Activated T-helper 1 cell treated with anti-CD3 and anti-CD28 coated beads, Interleukin-2, amount 50 U/mL, for 16 hours (primary cell): ENCODE measurements at places on chromosomes 3 and 15.

GRCh38 chr3:179688850-179689249 lies 36.0 kb downstream of the USP13 start:
- no peak for DNase-seq

DNA sequence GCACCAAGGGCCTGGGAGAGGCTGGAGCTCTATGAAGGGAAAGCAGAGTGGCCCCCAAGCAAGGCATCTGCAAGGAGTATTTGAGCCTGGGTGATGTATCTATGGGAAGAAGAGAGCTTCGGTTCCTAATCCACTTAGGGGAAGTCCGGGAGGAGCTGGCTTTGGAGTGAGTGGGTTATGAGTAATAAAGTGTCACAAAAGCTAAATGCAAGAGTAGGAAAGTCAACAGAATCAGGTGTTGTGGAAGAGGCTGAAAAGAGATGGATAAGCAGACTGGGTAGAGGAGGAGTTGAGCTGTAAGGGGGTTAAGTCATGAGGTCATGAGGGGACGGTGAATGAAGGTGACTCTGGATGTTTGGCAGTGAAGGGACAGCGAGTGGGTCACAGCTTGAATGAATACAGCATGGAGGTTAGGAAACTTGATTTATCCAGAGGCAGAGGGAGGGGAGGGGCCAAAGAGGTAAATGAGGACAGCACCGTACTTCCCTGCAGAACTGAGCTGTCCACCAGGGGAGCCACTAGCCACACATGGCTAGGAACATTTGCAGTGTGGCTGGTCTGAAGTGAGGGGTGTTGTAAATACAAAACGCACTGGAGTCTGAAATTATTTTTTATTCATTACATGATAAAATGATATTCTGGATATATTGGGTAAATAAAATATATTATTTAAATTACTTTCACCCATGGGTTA lies 83.3 kb downstream of the ADCY5 start:
- DNase-seq = no peak

DNA sequence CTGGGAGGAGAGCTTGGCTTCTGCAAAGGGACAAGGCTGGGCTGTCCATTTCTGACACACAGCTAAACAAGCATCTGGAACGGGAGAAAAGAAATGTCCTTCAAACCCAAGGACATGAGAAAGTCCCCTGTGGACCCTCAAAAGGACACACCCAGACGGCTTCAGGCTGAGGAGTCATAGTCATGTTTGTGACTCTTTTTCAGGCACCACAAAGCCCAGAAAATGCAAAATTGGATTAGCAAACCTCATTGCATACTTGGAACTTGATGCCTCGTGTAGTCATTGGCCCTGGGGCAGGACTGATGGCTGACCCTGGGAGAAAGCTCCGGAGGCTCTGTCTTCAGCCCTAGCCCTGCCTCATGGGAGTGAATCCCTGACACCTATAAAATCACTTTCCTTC lies 21.5 kb downstream of the FAM174B start:
- no peak for DNase-seq

- DNase-seq = no peak
Observed at GRCh38 chr3:154229217-154229590, 95.1 kb downstream of the DHX36 start.

DNA sequence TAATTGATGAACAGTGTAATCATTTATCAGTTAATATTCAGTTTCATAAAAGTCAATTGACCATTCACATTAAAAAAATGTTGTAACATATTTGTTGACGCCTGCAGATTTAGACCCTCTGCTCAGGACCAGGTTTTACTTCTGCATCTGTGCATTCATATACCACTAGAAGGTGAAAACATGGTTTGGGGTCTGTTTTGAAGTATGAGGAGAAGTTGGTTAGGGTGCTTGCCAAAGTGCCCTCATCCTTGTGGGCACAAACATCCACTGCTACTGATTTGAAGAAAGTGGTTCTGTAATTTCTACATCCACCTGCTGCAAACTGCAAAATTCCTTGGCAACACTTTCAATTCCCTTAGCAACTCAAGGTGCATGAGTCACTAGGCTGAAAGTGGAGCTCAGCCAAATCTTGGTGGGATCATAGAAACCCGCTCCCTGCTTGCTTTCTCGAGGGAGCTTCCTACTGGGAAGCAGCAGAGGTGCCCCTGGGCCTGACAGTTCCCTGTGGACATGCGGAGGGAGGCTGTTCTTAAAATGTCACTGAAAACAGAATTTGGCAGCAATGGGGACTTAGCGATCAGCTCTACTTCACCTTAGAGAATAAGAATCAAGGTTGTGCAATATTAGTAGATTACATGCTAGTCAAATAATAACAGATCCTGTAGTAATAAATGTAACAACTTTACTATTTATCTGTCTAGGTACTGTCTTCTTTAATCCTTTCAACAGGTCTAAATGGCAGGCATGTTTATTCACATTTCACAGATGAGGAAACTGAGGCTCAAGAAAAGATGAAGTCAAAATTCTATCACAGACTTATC lies 301.0 kb upstream of the TBL1XR1 start:
- DNase-seq = no peak

DNA sequence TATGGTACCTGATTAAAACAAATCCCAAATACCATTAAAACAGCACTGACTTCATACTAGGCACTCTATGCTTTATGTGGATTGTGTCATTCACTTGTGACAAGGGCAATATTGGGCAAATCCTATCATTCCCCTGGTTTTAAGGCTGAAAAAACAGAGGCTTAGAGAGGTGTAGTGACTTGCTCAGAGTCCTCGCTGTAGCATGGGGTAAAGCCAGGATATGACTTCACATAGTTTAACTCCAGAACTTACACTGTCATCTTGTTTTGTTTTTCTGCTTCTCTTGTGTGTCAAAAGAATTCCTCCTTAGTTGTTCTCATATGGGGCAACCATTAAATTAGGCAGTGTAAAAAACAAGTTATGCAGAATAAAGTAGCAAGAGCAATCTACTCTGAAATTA lies 40.3 kb upstream of the ICE2 start:
- DNase-seq = no peak

DNA sequence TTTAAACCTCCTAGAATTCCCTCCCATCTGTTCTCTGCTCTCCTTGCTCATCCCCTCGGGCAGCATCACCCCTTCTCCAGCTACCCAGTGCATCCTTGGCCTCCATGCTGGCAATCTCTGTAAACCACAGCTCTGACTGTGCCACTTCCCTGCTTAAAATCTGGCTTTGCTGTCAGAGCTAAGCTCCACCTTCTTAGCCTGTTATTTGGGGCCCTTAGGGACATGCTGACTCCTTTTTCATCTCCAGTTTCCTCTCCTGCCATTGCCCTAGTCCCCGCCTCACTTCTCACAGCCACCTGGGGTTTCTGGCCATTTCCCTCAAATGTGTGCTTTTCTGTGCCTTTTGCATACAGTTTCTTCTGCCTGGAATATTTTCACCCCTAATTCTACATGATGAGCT lies 5.7 kb downstream of the SLC6A20 start:
- DNase-seq = no peak

GRCh38 chr15:78455749-78456148 lies 17.7 kb downstream of the IREB2 start:
- no peak for DNase-seq

GRCh38 chr3:69051756-69052471 lies at the start of gene TMF1:
Gene TMF1, minus strand, starts transcription at chr3:69052333. Its CDS starts 247 bp downstream, at chr3:69052086.
- DNase-seq = peak; percentile 93

DNA sequence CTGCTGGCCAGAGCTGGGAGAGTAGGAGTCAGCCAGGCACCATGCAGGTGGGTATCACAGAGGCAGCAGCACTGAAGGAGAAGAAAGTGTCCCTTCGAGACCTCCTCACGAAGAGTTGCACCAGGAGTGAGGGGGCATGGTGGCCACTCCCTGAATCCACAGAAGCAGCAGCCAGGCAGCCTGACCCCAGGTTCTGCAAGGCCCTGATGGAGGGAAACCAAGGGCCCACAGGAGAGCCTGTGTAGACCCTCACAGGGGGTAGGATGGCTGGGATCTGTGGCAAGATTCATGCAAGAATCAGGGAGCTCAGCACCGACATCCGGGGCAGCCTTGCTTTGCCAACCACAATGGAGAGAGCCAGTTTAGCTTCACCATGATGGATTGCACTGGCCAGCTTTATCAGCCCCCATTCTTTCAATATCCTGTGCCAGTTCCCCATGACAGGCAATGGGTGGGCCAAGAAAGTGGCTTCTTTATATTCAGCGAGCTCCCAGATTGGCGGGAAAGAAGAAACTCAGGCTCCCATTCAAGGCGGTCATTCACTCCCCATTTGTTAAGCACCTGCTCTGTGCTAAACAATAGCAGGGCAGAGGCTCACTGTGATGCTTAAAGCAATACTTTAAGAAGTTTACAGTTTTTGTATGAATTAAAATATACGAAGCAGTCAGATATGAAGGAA lies 33.5 kb upstream of the TBC1D21 start:
- no peak for DNase-seq

- no peak for DNase-seq
Observed at GRCh38 chr15:40430271-40430805, 10.4 kb upstream of the BAHD1 start.

DNA sequence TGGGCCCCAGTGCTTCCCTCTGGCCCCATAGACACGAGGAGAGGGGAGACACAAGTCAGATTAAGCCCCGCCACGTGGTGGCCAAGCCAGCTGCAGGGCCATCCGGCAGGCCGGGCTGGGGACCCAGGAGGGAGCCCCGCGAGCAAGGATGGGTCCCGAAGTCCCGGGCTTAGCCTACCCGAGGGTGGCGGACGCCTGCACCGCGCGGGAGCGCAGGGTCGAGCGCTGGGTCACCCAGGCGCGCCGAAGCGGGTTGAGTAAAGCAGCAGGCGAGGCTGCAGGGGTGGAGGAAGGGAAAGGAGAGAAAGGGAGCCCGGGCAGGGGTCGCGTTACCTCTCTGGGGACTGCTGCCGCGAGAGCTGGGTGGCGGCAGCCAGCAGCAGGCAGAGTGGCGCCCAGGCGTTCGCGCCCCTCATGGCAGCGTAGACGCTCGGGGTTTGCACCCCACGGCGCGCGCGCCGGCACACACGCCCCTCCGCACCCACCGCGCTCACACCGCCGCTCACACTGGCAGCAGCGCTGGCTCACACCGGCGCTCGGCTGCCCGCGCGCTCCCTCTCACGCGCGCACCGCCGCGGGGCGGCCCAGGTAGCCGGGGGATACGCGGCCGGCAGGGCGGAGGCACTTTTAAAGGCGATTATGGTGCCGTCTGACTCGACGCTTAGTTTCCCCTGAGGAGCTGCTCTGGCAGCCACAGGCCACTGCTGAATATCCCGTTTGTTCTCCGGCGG lies at the start of gene PCOLCE2:
Gene PCOLCE2, minus strand, starts transcription at position 603 of the 731 bp plus-strand sequence. Its CDS starts 187 bp downstream, at position 416.
- no peak for DNase-seq

GRCh38 chr15:41732483-41732882 lies 41.8 kb upstream of the MAPKBP1 start:
- no peak for DNase-seq

DNA sequence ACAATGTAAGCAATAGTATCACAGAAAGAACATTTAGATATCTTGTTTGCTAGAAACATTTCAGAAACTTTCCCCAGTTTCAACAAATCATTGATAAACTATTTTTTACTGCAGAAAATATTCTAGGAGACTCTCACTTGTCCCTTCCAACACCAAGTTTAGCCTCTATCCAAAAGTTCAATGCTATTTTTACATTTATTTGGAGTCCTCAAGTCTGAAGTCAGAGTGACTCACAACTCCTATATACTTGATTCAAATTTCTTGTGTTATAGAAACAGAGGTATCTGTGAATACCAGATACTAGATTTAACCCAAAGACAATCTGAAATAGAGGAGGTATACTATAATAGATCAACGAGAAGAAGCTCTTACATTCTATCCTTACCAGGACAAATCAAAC lies 49.6 kb downstream of the RFX7 start:
- no peak for DNase-seq

- no peak for DNase-seq
Observed at GRCh38 chr3:86991482-86991815, 500 bp upstream of the VGLL3 start.

DNA sequence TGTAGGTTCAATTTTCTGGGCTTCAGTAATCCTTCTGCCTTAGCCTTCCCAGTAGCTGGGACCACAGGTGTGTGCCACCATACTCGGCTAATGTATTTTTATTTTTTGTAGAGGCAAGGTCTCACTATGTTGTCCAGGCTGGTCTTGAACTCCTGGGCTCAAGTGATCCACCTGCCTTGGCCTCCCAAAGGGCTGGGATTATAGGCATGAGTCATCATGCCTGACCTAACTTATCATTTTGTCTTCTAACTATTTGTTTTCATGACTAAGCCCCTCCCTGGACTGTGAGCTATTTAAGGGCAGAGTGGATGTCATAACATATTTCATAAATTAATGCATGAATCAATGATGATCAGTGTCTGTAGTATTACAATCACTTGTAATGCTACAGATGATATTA lies 56.1 kb upstream of the PIAS1 start:
- no peak for DNase-seq

- DNase-seq = no peak
Observed at GRCh38 chr3:135133905-135134683, 339.0 kb downstream of the EPHB1 start.
